Colonic mucosa (tissue), 4 donors: ENCODE measurements at places on chromosomes 1 and 21. TPM values are rescaled to one million over a fixed set of nuclear protein-coding genes. Genes with fewer than 3 reads are reported as not detected.

The DNM3 gene
- total RNA-seq: 1.7 TPM

DNA sequence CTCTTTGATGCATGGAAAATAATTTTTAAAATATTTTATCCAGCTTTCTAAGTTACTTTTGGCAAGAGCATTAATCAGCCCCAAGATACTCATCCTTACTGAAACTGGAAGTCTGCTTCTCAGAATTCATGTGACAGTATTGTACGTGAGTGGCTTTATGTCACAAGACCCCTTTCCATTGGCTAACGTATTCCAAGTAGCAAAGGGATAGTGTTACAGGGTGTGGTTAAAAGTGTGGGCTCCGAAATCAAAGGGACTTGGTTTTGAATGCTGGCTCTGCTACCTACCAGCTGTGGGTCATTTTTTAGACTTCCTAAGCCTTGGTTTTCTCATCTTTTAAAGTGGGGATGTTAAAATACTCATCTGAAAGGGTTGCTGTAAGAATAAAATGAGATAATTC, 91.7 kb downstream of the RHOU start:
- no peak for DNase-seq

The SMYD3 gene
- 16.2 TPM for total RNA-seq

GRCh38 chr1:195849180-195849579, 759.1 kb downstream of the KCNT2 start:
- no peak for DNase-seq

- no peak for DNase-seq
Measured at GRCh38 chr1:33442141-33442540, 11.2 kb upstream of the PHC2 start.

The KIF14 gene
- total RNA-seq: 2.7 TPM
